Foreskin melanocyte (primary cell): ENCODE measurements at places on chromosomes 7 and 10.

- DNase-seq, result no peak
Observed at GRCh38 chr7:877312-878232, 1.2 kb downstream of the GET4 start.

DNA sequence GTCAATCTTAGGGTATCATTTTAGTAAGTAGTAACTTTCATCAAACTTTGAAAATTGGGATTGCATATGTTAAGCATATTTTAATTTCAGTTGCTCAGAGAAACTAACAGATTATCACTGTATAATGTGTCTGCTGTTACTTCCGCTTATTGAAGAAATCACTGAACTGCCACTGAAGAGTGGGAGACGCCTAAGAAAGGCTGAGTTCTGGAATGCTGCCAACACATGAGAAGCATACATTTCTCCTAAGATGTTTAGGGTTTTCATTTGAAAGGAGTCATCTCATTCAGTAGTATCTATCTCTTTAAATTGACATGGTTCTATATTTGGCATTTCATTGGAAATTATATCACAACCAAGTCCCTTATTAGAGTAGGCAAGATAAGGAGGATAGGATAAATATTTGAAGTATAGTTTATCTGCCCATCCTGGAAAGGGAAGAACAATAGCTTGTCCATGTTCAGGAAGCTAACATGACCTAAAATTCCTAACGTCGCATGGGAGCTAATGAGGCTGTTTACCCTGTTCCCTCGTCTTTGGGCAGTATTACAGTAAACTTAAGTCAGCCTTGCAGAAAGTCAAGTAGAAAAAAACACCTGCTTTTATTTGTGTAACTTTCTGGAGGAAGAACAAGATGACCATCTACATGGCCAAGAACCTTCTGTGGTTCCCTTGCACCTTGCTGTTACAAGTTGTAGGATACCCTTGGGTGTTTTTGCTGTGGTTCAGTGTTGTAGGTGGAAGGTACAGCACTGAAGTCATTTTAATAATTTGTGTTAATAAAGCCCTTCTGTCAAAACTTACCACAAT is 67.3 kb downstream of the NHLRC2 start:
- no peak for DNase-seq

- DNase-seq, result no peak
Observed at GRCh38 chr10:11012421-11013295, 5.0 kb upstream of the CELF2 start.

DNA sequence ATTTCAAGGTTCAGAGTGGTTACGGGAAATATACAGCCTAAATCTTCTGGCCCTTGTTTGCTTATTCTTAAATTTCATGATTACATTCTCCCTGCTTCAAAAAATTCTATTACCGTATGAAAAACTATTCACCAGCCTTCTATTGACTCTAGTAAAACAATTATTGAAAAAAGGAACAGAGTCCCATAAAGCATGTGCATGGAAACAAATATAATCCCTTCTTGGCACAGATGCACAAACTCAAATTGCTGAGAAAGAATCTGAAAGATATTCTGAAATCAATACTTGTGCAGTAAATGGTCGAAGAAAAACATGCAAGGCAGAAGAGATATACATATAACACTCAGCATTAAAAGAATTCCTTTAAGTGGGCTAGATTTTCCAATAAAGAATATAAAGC is 83.6 kb downstream of the LRRN3 start:
- DNase-seq, result no peak

GRCh38 chr7:135939261-135939812 is 37.8 kb downstream of the MTPN start:
- DNase-seq, result no peak

- DNase-seq, result no peak
Observed at GRCh38 chr10:89079961-89080360, 89.4 kb downstream of the FAS start.

DNA sequence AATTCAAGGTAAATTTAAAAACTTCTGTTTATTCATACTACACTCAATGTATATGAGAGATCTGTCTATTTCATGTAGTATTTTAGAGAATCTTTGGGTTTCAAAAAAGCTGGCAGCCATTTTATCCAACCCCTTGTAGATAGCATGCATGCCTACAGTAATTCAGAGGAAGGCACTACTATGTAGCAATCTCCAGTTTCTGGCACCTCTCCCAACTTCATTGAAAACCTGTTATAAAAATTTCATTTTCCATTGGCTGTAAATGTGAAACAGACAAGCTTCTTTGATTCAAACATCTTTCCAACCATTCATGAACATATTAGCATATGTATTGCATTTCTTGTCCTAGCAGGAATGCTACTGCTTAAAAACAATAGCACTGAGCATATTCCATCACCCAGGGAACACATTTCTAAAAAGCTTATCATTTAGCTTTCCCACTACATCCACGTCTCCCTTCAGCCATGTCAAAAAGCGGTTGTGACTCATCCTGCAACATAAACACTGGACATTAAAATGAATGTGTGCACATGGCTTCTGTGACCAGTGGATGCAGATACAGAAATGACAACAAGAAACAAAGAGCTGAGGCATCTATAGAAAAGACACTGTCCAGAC is 330.4 kb upstream of the AOAH start:
- no peak for DNase-seq

- DNase-seq, result peak; percentile 27
Observed at GRCh38 chr10:77664008-77664407, 26.4 kb upstream of the KCNMA1 start.

DNA sequence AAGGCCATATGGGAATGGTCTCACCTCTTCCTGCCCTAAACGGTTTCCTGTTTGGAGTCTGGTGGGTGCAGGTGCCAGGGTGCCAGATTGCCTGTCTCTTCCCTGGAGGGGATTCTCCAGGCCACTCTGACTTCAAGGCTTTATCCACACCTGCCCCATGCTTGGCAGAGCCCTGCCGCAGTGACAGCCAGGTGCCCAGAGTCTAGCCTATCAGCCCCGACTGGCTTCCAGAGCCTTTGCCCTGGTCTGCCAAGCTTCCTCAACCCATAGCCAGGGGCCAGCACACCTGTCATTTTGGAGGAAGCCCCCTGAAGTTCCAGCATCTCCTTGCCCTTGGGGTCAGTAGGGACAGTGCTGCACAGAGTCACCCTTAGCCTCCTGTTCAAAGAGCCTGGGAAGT is 21.6 kb downstream of the TBATA start:
- DNase-seq, result no peak

GRCh38 chr10:49133706-49134248 is at the start of gene FAM170B:
FAM170B (minus strand) TSS chr10:49134021; CDS start chr10:49133918, 103 bp downstream.
- no peak for DNase-seq

DNA sequence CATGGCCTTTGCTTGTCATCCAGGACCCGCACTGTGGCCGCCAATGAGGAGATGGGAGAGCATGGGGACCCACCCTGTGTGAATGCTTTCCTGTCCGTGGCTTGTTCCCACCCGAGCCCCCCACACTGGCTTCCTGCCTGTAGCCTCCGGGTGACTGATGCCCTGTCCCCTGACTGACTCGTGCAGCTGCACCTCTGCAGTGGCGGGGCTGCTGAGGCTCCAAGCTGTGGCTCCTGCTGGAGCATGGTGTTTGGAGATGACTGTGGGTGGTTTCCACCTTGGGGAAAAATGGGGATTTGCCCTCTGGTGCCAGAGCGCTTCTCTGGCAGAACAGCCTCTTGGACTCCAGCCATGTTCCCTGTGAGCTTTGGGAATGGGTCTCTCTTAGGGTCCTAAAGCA is 2.1 kb downstream of the CAMK1D start:
- DNase-seq, result no peak

GRCh38 chr7:44974549-44974948 is 4.3 kb downstream of the MYO1G start:
- DNase-seq, result no peak

DNA sequence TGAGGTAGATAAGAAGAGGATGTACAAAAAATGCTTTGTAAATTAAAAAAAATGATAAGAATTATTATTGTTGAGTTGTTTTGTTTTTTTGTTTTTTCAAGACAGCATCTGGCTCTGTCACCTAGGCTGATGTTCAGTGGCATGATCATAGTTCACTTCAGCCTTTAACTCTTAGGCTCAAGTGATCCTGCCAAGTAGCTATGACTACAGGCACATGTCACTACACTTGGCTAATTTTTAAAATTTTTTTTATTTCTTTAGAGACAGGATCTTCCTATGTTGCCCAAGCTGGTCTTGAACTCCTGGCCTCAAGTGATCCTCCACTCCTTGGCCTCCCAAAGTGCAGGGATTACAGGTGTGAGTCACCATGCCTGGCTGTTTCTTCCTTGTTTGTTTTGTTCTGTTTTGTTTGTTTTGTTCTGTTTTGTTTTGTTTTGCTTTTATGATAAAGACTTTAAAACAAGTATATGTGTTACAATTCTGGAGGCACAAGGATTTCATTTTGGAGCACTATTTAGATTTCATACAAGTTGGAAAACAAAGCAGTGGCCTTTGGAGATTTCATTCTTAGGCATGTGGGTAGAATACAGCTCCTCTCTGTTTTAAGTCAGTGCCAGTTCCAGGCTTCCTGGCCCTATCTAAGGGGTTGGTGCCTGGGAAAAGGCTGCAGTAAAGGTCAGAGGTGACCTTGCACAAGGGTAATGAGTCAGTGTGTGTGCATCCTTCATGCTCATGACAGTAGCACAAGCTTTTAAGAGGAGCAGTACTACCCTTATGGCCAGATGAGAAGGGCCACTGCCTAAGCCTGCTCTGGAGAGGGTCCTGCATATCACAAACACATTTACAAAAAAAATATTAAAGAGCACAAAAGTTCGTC is 17.9 kb downstream of the FGFBP3 start:
- DNase-seq, result peak; percentile 27

DNA sequence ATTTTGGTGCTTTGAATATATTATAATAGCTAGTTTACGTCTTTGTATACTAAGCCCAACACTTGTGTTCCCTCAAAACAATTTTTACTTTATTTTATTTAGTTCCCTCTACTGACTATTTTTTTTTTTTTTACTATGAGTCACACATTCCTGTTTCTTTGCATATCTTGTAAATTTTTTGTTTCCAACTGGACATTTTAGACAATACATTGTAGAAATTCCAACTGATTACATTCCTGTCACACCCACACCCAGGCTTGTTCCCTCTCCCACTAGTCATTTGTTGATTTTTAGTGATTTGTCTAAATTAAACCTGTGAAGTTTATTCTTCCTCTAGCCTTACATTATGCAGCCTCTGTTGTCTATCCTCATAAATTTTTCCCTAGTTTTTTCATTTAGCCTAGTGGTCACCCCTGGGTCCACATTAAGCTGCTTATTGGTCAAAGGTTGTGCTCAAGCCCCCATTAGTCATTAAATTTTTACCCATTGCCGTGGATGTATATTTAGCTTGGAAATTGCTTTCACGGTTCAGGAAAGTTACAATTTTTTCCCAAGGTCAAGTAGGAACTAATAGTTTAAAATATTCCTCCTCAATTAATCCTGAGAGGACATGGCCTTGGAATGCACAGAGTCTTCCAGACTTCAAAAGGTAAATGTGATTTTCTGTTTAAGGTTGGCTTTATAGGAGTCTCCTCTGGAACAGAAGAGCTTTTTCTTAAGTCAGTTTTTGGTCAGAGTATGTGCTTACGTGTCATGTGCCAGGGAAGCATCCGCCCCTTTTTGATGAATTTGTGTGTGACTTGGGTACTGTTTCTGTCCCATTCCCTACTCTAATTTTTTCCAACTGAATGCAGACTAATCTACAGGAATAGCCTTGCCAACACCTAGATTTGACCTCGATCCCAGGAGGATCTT is 207.6 kb upstream of the TMEM72 start:
- DNase-seq, result no peak

DNA sequence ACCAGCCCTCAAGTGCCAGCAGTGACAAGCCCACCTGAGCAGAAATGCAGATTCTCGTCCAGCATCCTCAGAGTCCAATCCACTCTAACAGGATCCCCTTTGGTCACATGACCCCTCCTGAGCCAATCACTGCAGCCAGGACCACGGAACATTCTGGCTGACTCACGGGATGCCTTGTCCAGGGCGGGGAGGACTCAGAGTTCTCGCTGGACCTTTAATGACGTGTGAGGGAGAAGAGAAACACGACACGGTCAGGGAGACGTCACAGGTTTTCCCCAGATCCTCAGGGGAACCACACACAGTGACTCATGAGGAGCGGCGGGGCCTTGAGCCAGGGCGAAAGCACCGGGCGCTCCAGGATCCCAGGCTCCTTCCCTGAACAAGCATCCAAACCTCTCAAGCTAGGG is 155.7 kb downstream of the PTPRN2 start:
- DNase-seq, result no peak

DNA sequence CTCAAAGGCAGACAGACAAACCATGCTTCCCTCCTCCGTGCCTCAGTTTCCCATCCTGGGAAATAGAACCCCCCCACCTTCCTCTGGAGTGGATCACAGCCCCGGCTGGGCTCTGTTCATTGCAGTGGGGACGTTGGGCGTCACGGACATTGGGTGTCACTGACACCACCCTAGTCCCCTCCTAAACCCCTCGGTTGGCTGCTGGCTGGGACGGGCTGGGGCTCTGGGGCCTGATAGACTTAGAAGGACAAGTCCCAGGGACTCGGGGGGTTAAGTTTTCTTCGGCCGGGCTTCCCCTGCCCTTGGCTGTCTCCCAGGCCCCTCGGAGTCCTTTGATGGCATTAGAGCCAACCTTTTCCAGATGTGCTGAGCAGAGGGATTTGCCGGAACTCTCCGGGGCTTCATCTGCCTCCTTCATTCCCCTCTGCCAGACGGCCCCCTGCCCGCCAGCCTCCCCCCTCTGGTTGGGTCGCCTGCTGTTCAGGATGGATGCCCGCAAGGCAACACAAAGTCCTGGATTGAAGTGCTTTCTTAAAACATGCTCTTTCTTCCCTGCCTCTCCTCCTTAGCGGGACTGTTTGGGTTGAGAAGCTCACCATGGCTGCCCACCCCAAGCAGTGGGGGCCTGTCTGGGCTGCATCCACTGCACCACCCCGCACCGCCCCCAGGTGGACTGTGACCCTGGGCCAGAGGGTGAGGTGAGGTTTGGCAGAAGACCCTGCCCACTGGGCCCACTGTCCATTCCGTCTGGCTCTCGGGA is 73.0 kb downstream of the COL26A1 start:
- DNase-seq, result no peak

- no peak for DNase-seq
Observed at GRCh38 chr7:28155019-28155660, 25.5 kb downstream of the JAZF1 start.

GRCh38 chr7:131653418-131654248 is 97.2 kb upstream of the PODXL start:
- DNase-seq, result no peak

DNA sequence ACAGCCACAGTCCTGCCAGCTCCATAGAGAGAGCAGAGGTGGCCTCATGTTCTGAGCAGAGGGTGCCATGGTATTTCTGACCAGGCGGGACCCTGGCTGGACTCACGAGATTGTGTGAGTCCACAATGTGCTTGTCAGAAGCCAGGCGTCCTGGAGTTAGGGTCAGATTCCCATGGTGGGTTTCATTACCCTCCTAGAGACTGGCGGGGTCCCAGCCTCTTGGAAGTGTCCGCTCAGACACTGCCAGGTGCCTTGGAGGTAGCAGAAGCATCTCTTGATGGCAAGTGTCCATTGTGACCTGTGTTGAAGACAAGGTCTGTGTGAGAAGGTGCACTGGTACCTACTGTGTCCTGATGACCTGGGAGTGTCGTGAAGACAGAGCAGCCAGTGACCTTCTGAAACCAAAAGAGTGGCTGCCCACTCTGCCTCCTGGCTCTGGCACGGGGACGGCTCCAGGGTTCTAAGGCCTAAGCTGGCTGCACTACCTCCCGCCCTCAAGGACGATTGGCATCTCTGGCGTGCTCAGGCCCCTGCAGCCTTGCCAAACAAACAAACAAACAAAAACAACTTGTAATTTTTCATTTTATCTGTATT is 56.8 kb downstream of the MGMT start:
- no peak for DNase-seq

GRCh38 chr10:83862723-83863122 is 276.6 kb upstream of the GHITM start:
- no peak for DNase-seq
